ENCODE measurements at places on chromosomes 4 and X. TPM values are rescaled to one million over a fixed set of nuclear protein-coding genes. Genes with fewer than 3 reads are reported as not detected.
A peak's percentile ranks its signal among the peaks of the same experiment; 100 is the strongest.

DNA sequence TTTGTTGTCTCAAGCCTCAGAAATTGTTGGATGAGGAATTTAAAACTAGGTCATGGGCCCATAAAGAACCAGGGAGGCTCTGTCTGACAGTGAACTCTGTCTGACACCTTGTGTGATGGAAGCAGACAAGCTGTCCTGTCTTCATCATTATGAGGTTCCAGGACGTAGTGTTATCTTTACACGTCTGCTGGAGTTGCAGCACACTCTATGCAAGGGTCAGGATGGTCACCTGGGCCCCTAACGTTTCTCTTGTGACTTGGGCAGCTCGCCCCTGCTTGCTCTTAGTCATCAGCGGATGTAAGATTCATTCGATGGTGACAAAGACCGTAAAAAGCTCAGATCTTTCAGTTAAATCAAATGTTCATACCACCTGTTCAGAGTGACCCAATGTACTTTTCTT is 92.0 kb upstream of the ADGRG2 start:
- DNase-seq, result peak; percentile 36
- H3K4me1 ChIP-seq, result no peaks in the 10 kb centered on the region
- no peaks in the 10 kb centered on the region for H3K36me3 ChIP-seq
- H3K27ac ChIP-seq, result no peak overlapping the region

DNA sequence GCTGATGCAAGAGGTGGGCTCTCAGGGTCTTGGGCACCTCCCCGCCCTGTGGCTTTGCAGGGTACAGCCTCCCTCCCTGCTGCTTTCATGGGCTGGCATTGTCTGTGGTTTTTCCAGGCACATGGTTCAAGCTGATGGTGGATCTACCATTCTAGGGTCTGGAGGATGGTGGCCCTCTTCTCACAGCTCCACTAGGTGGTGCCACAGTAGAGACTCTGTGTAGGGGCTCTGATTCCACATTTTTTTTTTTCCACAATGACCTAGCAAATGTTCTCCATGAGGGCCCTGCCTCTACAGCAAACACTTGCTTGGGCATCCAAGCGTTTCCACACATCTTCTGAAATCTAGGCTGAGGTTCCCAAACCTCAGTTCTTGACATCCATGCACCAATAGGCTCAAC is 657.9 kb upstream of the CT83 start:
- H3K4me3 ChIP-seq, result no peak overlapping the region
- no peak overlapping the region for H3K27ac ChIP-seq
- no peaks in the 10 kb centered on the region for H3K4me1 ChIP-seq
- no peak for DNase-seq
- H3K36me3 ChIP-seq, result no peaks in the 10 kb centered on the region

DNA sequence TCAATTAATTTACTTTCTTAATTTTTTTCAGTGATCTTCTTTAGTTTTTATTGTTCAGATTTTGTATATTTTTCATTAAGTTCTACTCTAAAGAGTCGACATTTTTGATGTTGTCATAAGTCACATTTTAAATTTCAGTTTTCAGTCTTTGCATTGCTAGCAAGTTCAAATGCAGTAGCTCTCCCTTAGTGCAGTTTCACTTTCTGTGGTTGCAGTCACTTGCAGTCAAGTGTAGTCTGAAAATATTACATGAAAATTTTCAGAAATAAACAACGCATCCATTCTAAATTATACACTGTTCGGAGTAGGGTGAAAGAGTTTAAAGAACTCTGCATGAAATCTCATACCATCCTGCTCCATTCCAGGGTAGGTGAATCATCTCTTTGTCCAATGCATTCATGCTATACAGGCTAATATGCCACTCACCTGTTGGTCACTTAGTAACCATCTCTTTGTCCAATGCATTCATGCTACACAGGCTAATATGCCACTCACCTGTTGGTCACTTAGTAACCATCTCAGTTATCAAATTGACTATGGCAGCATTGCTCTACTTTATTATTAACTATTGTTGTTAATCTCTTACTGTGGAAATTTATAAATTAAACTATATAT is 356.9 kb downstream of the STPG2 start:
- no peak overlapping the region for H3K4me3 ChIP-seq
- no peaks in the 10 kb centered on the region for H3K4me1 ChIP-seq
- H3K36me3 ChIP-seq, result no peaks in the 10 kb centered on the region
- H3K27ac ChIP-seq, result no peak overlapping the region

GRCh38 chrX:75156531-75156945 is 455 bp upstream of the ABCB7 start:
- H3K36me3 ChIP-seq, result no peaks in the 10 kb centered on the region
- no peaks in the 10 kb centered on the region for H3K27me3 ChIP-seq
- H3K4me3 ChIP-seq, result peak overlapping the region; percentile 86
- peak; percentile 16 for DNase-seq
- H3K27ac ChIP-seq, result peak overlapping the region; percentile 82
- no peaks in the 10 kb centered on the region for H3K4me1 ChIP-seq

GRCh38 chr4:185513489-185514181 is 21.7 kb downstream of the PDLIM3 start:
- no peak overlapping the region for H3K4me3 ChIP-seq
- no peaks in the 10 kb centered on the region for H3K36me3 ChIP-seq
- H3K27ac ChIP-seq, result no peak overlapping the region
- H3K27me3 ChIP-seq, result no peaks in the 10 kb centered on the region

DNA sequence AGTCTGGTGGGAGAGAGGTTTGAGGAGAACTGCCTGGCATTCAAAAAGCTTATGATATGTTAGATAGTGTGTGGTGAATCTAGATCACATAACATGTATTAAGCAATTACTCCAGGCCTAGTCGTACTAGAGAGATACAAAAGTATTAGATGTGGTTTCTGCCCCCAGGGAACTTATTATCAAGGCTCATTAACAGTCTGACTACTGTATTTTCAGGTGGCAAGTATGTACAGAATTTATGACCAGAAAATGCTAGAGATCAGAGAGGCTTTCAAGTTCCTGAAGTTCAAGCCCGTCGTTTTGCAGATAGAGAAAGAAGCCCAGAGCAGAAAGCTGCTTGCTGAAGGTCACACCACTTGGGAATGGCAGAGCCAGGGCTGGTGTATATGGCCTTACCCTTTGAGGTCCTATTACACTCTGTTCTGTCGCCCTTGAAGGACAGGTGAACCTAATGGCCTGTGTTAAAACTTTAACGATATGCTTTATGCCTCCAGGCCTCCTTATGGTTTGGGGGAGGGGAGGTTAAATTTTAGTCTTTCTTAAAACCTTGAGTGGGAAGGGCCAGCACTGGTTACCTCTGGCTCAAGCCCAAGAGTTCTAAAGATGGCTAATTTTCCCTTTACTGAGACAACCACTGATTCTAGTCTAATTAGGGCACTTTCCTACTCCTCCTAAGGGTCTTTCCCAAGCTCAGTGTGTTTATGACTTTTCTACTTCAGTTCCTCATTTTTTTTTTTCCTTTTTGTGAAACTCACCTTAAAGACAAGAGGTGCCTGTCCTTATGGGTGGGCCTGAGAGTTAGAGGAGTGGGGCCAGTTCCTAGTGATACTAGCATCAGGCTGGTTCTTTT is 19.9 kb downstream of the TMEM164 start:
- H3K36me3 ChIP-seq, result no peaks in the 10 kb centered on the region
- no peaks in the 10 kb centered on the region for H3K4me1 ChIP-seq
- peaks cover 2% of the 10 kb centered on the region for H3K27me3 ChIP-seq
- DNase-seq, result peak; percentile 39

DNA sequence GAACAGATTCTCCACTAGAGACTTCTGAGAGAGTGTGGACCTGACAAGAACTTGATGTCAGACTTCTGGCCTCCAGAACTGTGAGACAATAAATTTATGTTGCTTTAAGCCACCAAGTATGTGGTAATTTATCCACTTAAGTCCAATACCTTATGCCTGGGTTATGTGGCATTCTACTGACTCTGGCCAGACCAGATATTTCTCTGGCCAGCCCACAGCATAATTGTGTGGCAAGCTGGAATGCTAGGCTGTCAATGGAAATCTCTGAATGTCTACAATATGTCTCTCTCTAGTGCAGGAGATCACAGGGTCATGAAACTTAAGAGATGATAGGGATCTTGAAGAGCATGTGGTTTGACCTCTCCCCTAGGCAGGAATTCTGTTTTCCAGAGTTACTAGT is 251.0 kb downstream of the ZNF674 start:
- H3K27ac ChIP-seq, result no peak overlapping the region
- no peak overlapping the region for H3K4me3 ChIP-seq
- no peaks in the 10 kb centered on the region for H3K27me3 ChIP-seq
- no peaks in the 10 kb centered on the region for H3K36me3 ChIP-seq
- no peak for DNase-seq

- no peaks in the 10 kb centered on the region for H3K36me3 ChIP-seq
- no peak overlapping the region for H3K4me3 ChIP-seq
- H3K4me1 ChIP-seq, result no peaks in the 10 kb centered on the region
- no peak for DNase-seq
- H3K27me3 ChIP-seq, result no peaks in the 10 kb centered on the region
Observed at GRCh38 chr4:26719954-26720552, 136.2 kb downstream of the TBC1D19 start.

DNA sequence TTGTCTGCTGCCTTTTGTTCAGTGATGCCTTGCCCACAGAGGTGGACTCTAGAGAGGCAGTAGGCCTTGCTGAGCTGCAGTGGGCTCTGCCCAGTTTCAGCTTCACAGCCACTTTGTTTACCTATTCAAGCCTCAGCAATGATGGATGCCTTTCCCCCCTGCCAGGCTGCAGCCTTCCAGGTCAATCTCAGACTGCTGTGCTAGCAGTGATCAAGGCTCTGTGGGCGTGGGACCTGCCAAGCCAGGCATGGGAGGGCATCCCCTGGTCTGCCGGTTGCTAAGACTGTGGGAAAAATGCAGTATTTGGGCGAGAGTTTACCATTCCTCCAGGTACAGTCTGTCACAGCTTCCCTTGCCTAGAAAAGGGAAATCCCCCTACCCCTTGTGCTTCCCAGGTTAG is 175.2 kb upstream of the PBDC1 start:
- no peak overlapping the region for H3K4me3 ChIP-seq
- H3K27ac ChIP-seq, result no peak overlapping the region
- H3K4me1 ChIP-seq, result no peaks in the 10 kb centered on the region
- no peaks in the 10 kb centered on the region for H3K36me3 ChIP-seq

DNA sequence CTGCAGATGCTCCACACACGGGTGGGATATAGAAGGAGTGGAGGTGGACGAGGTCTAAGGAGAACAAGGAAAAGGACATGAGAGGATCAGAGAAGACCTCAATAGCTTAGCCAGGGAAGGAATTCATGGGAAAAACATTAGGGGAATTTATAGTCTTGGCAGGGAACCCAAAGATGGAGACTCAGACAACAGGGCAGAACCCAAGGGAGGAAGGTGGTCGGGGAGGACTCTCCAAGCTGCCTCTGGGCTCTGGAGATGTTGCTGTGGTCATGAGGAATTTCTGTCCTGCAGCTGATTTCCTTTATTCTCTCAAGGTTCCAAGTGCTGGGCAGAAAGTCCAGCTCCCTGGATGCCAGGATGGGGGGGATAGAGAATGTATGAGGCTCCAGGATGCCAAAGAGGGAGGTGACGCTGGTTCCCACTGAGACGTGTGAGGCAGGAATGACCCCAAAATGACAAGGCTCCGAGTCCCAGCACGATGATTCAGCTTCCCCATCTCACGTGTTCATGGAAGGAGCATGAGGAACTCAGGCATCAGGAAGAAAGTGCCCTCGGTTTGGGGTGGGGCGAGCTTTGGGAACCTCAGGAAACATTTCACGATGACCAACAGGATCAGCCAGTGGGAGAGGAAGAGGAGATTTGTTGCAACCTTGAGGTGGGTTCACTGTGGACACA is 57.0 kb upstream of the PPP2R3B start:
- H3K4me3 ChIP-seq, result no peak overlapping the region
- H3K36me3 ChIP-seq, result no peaks in the 10 kb centered on the region
- H3K4me1 ChIP-seq, result no peaks in the 10 kb centered on the region
- H3K27ac ChIP-seq, result no peak overlapping the region

- no peaks in the 10 kb centered on the region for H3K4me1 ChIP-seq
- no peak overlapping the region for H3K27ac ChIP-seq
- no peak for DNase-seq
- no peaks in the 10 kb centered on the region for H3K36me3 ChIP-seq
- no peak overlapping the region for H3K4me3 ChIP-seq
Observed at GRCh38 chr4:73828956-73829355, 7.5 kb upstream of the CXCL6 start.

GRCh38 chr4:55571806-55572205 is 20.2 kb downstream of the PDCL2 start:
- H3K4me3 ChIP-seq, result no peak overlapping the region
- no peaks in the 10 kb centered on the region for H3K36me3 ChIP-seq
- no peak overlapping the region for H3K27ac ChIP-seq
- DNase-seq, result no peak

DNA sequence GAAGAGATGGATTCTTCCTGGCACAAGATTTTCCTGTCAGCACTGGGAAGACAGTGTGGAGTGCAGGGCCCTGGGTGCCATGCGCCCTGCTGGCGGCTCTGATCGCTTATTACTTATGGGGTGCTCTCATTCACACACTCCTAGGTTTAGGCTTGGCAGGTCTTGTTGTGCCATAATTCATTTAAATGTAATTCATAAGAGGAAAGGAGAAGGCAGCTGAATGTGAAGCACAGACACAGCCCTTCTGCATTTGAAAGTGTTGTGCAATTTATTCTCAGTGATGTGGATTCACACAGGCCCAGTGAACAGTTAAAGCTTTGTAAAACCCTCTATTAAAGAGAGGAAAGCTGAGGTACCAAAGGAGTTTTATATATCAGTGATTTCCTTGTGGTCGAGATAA is 249.7 kb downstream of the C4orf33 start:
- no peaks in the 10 kb centered on the region for H3K36me3 ChIP-seq
- no peak for DNase-seq
- H3K4me3 ChIP-seq, result no peak overlapping the region
- no peak overlapping the region for H3K27ac ChIP-seq

DNA sequence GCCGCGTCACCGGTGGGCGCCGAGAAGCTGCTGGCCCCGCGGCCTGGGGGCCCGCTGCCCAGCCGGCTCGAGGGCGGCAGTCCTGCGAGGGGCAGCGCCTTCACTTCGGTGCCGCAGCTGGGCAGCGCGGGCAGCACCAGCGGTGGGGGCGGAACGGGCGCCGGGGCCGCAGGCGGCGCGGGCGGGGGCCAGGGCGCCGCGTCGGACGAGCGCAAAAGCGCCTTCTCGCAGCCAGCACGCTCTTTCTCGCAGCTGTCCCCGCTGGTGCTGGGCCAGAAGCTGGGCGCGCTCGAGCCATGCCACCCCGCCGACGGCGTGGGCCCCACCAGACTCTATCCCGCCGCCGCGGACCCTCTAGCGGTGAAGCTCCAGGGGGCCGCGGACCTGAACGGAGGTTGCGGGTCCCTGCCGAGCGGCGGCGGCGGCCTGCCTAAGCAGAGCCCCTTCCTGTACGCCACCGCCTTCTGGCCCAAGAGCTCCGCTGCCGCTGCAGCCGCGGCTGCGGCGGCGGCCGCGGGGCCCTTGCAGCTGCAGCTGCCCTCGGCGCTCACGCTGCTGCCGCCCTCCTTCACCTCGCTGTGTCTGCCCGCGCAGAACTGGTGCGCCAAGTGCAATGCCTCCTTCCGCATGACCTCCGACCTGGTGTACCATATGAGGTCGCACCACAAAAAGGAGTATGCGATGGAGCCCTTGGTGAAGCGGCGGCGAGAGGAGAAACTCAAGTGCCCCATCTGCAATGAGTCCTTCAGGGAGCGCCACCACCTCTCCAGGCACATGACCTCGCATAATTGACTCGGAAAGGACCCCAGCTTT is 5.6 kb downstream of the PRDM8 start:
- no peak overlapping the region for H3K27ac ChIP-seq
- H3K4me3 ChIP-seq, result no peak overlapping the region
- H3K4me1 ChIP-seq, result no peaks in the 10 kb centered on the region
- H3K36me3 ChIP-seq, result no peaks in the 10 kb centered on the region
- DNase-seq, result peak; percentile 79

PRDM8 gene
- 4.2 TPM for total RNA-seq

MAGEB16 gene
- total RNA-seq, result not detected
